ENCODE measurements at places on chromosomes 3 and 15.

DNA sequence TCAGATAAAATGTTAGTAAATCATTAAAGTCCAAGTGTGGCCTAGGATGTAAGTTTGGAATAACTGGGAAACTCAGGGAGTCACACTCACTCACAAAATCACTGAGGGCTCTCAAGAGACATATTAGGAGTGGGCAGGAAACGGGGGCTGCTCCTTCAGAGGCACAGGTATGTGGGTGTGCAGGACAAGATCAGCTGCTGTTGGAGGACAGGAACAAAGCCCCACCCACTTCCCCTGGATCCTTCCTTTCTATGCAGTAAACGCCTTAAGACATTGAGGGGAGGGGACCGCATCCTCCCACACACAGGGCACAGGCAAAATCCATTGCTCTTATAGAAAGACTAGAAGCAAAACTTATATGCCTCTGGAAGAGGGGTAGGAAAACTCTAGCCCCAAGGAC, 30.2 kb downstream of the TM2D3 start:
- DNase-seq = no peak

- no peak for DNase-seq
Observed at GRCh38 chr3:161449785-161450184, 46.8 kb upstream of the OTOL1 start.

DNA sequence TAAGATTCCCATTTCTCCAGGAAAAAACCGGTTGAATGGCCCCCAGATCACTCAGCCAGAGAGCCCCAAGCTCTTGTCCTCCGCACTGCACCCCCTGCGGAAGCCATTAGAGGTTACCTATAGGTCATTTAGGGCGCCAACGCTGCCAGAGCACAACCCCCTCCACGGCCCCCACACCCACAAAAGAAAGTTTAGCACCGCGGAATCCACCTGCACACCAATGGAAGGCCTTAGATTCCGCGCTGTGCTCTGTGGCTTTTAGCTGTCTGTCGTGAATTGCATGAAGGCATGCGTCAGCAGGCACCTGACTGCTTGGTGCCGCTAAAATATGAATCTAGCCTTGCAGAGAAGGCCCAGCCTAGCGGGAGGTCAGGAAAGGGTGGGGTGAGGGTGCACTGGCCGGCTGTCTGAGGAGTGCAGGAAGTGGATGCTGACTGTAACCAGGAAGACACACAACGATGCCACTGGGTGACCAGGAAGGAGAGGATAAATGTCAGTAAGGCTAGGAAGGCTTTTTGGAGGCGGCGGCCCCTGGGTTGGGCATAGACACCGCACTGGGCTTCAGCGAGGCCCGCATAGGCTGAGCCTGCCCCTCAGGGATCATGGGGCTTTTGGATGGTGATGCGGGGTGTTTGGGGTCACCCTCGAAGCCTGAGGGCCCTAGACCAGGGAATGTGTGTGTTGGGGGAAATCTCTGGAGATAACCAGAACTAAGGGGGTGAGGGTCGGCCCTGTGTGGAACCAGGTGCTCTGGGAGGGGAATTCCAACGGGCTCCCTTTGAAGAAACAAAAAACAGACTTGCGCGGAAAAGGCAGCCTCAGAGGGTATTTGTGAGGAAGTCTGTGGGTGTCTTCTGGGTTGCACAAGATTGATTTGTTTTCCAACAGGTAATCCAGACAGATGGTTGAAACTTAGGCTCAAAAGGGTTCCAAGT, 976 bp upstream of the NUP210 start:
- peak; percentile 31 for DNase-seq

DNA sequence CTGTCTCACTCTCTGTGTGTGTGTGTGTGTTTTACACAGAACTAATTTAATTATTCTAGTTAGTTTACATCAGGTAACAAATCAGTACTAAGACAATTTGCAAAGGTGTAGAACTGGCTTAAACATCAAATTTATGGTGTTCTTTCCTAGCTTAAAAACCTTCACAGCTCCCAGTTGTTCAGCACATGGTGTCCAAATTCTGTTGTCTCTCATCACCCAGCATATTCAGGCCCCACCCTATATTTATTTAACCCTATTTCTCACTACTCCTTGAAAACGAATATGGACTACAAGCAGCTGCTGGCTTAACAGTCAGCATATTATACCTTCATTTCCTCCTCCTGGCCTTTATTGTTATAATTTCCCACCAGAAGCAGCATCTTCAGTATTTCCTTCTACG, 1.2 kb downstream of the IL20RB start:
- no peak for DNase-seq
